ENCODE measurements at places on chromosomes 12 and 14. TPM values are rescaled to one million over a fixed set of nuclear protein-coding genes. Genes with fewer than 3 reads are reported as not detected.

The PPP4R4 gene
- total RNA-seq = not detected

The YBX3 gene
- 411 TPM for total RNA-seq

- DNase-seq = peak; percentile 33
Measured at GRCh38 chr12:96416033-96416799, 16.0 kb upstream of the CDK17 start.

The PGF gene
- 254 TPM for total RNA-seq

- no peak for DNase-seq
Measured at GRCh38 chr12:52953181-52953841, 4.4 kb downstream of the KRT18 start.

The FAM90A1 gene
- total RNA-seq = not detected

GRCh38 chr12:22626406-22626805 is 1.4 kb downstream of the ETNK1 start:
- peak; percentile 42 for DNase-seq

The TEX22 gene
- total RNA-seq = 2.1 TPM

DNA sequence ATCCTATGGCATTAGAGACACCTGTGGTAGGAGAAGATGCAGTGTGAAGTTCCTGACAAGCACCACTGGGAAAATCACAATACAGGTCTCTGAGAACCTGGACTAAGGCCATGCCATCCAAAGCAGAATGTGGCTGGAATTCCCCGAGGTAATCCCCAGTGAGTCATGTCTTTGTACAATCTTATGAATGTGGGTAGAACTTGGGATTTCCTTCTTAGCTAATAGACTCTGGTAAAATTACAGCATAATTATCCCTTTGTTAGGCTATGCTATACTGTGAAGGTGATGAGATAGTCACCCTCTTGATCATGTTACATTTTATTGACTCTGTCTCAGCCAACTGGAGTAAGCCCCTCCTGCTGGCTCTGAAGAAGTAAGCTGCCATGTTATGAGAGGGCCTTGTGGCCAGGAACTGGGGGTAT is 224.3 kb upstream of the DCN start:
- DNase-seq = peak; percentile 67

DNA sequence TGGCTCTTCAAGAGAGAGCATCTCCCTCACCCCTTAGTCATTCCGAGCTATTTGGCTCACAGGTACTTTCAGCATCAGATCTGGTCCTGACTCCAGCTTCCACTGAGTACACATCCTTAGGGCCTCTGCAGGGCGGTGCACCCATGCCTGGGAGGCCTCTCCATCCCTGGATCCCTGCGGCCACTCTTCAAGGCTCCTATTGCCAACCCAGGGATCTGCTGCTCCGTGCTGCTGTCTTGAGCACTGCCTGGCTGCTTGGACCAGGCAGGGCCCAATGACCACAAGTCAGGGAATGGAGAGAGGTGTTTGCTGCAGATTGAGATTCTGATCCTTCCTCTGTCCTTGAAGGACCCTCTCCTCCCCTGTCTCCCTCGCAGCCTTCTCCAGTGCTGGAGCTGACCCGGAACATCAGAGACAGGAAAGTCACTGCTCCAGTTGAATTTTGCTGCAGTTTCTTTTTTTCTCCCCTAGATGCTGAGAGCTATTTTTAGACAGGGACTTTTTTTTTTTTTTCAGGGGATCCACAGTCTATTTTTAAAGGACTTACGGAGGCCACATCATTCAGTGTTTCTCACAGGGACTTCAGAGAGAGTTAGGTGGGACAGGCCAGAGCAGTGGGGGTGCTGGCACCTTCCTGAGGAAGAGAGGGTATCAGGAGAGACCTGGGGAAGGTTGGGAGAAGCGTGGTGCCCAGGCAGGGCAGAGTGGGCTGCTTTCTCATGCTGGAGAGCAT is 50.1 kb upstream of the KCNA1 start:
- DNase-seq = no peak

- DNase-seq = no peak
Measured at GRCh38 chr14:51006781-51007211, 62.5 kb upstream of the PYGL start.

DNA sequence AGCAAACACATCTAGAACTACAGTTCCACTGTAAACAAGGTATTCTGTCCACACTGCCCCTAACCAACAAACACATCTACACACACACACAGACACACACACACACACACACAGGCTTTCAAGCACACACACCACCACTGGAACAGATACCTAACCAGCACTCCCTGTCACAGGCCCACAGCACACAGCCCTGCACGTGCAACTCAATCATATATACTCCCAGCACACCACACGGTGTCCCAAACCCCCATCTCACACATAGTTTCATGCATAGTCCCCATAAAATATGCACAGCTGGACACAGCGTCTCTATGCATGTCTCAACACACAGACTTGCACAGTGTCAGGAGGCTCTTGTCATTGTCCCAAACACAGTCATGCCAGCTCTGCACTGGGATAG is 27.6 kb downstream of the KRT8 start:
- no peak for DNase-seq

GRCh38 chr14:54010981-54011380 is 54.4 kb upstream of the BMP4 start:
- DNase-seq = no peak

GRCh38 chr12:97321621-97322020 is 141.0 kb upstream of the RMST start:
- DNase-seq = no peak

The DNAI7 gene
- not detected for total RNA-seq

The PRH2 gene
- not detected for total RNA-seq

GRCh38 chr14:60249321-60250256 is 568 bp downstream of the PPM1A start:
- DNase-seq = peak; percentile 53

- peak; percentile 59 for DNase-seq
Measured at GRCh38 chr12:49827401-49828099, 663 bp downstream of the NCKAP5L start.

DNA sequence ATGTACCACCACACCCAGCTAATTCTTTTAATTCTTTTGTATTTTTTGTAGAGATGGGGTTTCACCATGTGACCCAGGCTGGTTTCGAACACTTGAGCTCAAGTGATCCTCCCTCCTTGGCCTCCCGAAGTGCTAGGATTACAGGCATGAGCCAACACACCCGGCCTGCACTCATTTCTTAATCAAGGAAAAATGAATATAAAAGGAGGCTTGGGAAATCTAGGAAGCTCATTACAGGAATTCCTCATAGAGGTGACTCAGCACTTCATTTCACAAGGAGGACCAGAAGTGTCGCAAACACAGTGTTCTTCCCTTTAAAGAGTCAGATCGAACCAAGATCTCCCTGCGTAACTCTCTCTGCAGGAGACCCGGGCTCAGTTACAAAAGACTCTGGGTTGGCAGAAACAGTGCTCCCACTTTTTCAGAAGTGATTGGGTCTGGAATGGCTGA is 30.3 kb downstream of the NFKBIA start:
- peak; percentile 36 for DNase-seq

DNA sequence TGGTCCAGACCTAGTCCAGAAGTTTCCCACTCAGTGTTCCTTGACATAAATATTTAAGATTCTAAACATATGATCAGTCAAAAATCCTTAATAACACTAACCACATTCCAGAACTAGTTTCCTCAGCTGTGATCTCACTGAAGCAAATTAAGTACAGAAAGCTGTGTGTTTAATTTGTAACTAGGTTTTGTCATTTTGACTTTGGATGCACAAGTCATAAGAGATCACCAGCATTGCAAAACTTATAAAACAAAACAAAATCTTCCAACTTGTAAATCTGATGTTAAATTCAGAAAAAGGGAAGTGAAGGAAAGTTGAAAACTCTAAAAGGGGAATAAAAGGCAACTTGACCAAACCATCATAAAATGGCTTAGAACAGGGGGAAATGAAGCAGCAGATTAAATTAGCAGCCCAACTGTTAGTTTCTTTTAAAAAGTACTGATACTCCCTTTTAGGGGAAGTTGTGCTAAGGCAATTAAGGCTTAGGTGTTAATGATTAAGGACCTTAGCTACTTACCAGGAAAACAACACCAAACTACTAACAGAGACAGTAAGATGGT is 56.6 kb downstream of the SH2B3 start:
- no peak for DNase-seq

GRCh38 chr14:104016873-104017650 is 68.4 kb upstream of the ASPG start:
- DNase-seq = no peak

The TTC9 gene
- total RNA-seq = not detected

DNA sequence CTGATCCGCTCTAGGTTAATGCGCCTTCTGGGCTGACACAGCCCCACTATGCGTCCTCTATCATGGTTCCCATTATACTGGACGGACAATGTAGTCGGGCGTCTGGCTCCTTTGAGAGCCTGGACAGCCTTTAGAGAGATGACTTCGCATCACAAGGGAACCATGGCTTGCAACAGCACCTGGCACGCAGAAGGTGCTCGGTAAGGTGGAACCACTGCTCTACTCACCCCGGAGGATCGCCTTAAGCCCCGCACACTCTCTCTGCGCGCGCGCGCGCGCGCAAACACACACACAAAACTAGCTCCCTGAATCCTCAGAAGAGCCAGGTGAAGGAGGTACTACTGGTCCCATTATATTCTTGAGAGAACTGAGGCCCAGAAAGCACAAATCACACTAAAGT is 7.1 kb downstream of the MAP3K12 start:
- DNase-seq = no peak

The MYF6 gene
- total RNA-seq = not detected

The ZFC3H1 gene
- 60.4 TPM for total RNA-seq

The RAN gene
- 1,212 TPM for total RNA-seq

DNA sequence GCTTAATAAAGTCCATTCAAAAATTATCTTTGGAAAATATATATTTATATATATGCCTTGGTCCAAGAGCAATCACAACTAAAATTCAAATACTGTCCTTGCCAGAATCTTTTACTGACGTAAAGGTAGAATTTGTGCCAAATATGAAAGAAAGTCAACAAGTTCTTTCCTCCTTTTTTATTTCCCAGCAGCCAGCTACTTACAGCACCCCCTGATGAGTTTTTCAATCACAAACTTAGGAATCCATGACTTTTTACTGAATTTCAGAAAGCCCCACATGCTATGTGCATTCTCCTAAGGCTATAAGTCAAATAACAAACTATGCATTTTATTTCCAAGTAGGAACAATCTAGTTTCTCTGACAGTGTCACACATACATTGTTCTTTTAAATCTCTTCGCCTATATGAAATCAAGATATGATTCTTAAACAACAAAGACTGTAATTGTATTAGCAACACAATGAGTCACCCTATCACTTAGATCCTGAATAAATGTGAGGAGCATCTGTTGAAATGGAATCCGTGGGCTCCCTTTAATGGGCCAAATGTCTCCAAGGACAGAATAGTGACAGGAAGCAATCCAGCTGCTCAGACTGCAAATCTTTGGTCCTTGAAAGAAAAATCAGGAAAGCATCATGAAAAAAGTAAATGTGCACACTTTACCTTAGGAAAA is 271.4 kb downstream of the DUSP6 start:
- peak; percentile 86 for DNase-seq
